ENCODE measurements at places on chromosomes 1 and 21. TPM values are rescaled to one million over a fixed set of nuclear protein-coding genes. Genes with fewer than 3 reads are reported as not detected.

Gene DSTYK
- total RNA-seq = 10.9 TPM

Gene FAM3B
- not detected for total RNA-seq

Gene PTGFR
- not detected for total RNA-seq

Gene RGS1
- 6.0 TPM for total RNA-seq

- no peak for DNase-seq
These were observed 49.2 kb upstream of the FAM20B start for GRCh38 chr1:178976541-178976940.

GRCh38 chr1:214107322-214108096 is 119.7 kb downstream of the PROX1 start:
- DNase-seq = no peak

- DNase-seq = no peak
These were observed 61.0 kb upstream of the ATP1A1 start for GRCh38 chr1:116311756-116312680.

DNA sequence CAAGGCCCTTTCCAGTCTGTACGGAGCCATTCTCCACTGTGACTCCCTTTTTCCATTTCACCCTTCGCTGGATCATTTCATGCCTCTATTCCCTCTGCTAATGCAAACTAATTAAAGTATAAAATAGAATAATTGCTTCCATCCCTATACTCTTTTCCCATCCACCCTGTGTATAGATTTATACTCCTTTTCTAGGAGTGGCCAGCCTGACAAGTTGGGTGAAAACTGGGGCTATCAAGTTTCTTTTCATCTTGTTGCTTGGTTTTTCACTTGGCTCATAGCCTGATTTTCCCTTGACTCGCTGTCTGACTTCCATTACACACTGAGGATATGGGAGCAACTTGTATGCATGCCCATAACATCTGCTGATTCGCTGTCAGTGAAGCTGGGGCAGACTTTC is 107.0 kb downstream of the PLXNA2 start:
- no peak for DNase-seq

GRCh38 chr1:3886106-3886670 is 13.9 kb downstream of the C1orf174 start:
- DNase-seq = no peak
